Cardiac muscle cell (in vitro differentiated cells and primary cell): ENCODE measurements at places on chromosomes 1 and 21.
A peak's percentile ranks its signal among the peaks of the same experiment; 100 is the strongest.

GRCh38 chr1:201774224-201774982, 54.6 kb upstream of the IPO9 start:
- peak; percentile 89 for DNase-seq

GRCh38 chr1:33081554-33082305, 777 bp downstream of the AZIN2 start:
- no peak for DNase-seq

DNA sequence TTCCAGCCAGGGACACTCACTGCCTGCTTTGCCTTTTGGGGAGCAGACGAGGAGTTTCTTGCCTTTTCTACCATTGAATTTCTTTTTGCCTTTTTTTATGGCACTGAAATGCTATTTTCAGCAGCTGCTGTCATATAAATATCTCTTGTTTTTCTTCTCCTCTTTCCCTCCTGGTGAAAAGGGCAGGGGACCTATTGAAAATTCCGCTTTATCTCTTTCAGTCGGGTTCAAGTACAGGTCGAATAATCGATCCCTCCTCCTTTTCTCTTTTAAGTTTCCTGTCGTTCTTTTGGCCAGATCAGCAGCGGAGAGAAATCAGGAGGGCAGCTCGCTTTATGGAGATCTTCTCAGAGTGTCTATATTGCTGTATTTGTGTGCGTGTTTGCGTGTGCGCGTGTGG, 67.4 kb upstream of the CASZ1 start:
- no peak for DNase-seq

DNA sequence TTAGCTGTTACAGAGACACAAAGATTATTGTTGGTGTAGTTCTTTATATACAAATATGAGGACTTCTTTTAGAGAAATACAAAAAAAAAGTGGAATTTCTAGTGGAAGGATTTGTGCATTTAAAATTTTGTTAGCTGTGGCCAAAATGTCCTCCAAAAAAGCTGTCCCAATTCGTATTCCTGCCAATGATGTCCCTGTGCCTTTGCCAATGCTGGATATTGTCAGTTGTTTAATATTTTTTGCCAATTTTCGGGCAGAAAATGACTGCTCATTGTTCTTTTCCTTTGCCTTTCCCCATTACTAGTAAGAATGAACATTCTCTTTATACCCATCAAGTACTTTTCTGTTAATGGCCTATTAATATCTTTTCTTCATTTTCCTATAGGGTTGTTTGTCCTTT, 110.0 kb upstream of the HOOK1 start:
- no peak for DNase-seq

DNA sequence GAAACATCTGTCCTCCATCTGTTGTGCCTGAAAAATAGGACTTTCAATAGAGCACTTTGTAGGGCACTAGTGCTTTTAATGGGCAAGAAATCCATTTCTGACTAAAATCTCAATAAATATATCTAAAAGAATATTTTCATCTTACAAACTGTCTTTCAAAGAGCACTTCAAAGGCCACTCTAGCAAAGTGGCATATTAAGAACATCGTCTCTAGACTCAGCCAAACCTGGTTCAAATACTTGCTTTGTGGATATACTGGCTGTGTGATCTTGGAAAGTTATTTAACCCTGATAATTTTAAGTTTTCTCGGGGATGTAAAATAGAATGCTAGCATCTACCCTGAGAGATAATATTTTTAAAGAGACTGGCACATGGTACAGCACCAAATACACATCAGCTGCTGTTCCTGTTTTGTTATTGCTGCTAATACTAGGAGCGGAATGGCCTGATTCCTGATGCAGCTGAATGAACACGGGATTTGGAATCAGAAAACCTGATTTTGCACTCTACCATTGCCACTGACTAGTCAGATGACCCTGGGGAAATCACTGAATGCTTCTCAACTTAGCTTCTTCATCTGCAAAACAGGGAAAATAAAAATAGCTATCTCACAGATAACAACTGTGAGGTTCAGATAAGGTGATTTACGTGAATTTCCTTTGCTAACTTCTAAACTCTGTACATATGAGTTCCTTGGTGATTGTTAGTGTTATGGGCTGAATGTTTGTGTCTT, 25.2 kb upstream of the LRRC8C start:
- no peak for DNase-seq

DNA sequence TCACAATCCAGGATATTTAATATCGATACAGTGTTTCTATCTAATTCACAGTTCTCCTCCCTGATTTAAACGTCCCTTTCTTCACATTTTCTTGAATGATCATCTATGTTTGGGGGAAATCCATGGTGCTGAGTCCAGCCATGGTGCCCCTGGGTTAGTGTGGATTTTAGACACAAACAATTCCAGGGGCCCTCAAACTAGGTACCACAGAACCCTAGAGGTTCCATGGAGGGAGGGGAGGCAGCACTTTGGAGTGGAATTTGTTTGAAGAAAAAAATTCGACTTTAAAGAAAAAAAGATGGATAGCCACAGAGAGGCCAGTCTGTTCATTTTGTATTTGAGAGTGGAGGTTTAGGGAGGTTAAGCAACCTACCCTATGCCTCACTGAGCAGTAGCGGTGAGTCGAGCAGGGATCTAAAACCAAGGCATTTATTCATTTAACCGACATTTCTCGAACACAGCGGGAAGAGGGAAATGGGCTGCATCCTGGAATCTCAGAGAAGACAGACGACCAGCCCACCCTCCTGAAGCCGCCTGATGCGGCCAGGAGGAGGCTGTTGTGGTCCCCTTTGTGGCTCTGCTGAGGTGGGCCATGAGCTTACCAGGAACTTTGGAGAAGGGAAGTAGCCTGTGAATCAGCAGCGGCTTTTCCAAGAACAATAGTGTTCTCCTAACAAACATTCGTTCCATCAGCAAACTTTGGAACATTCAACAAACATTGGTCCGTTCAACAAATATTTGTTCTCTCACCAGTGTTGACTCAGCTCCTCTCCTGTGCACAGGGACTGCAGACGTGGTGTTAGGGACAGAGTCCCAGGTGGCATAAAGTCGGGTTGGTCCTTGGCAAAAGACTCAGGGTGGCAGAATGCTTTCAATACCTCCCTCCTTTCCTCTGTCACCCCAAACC, 103.5 kb upstream of the ZBTB40 start:
- DNase-seq, result no peak
